GM18507 (cell line): ENCODE measurements at places on chromosomes 3 and 15.

GRCh38 chr3:113668015-113668414, 28.4 kb downstream of the USF3 start:
- DNase-seq = no peak

DNA sequence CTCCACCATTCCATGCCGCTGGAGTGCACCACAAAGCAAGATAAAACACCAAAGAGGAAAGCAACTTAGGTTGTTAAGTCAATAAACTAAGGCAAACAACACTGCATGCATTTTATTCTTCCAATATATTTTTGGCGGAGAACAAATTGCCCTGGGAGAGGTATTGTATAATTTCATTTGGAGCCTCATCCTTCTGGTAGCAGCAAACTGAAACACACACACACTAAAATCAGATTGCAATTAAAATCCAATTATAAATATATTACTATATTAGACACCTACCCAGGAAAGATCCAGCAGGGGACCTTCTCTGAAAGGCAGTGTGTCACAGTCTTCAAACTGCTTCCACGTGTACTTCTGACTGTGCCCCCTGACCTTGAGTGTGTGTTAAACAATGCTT, 102.3 kb downstream of the RORA start:
- DNase-seq = no peak

DNA sequence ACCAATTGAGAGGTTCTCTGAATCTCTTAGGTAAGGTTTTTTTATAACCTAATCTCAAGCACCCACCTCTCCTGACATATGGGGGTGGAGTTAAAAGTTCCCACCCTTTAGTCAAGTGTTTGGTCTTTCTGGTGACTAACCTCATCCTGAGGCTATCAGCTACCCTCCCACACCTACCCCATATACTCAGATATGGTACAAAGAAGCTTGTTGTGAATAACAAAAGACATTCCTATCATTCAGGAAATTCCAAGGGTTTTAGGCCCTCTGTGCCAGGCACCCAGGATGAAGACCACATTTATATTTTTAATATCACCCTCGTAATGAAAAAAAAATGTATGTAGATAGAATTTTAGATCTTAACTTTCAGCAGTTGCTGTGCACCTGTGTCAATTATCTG, 9.0 kb downstream of the CHMP2B start:
- no peak for DNase-seq

DNA sequence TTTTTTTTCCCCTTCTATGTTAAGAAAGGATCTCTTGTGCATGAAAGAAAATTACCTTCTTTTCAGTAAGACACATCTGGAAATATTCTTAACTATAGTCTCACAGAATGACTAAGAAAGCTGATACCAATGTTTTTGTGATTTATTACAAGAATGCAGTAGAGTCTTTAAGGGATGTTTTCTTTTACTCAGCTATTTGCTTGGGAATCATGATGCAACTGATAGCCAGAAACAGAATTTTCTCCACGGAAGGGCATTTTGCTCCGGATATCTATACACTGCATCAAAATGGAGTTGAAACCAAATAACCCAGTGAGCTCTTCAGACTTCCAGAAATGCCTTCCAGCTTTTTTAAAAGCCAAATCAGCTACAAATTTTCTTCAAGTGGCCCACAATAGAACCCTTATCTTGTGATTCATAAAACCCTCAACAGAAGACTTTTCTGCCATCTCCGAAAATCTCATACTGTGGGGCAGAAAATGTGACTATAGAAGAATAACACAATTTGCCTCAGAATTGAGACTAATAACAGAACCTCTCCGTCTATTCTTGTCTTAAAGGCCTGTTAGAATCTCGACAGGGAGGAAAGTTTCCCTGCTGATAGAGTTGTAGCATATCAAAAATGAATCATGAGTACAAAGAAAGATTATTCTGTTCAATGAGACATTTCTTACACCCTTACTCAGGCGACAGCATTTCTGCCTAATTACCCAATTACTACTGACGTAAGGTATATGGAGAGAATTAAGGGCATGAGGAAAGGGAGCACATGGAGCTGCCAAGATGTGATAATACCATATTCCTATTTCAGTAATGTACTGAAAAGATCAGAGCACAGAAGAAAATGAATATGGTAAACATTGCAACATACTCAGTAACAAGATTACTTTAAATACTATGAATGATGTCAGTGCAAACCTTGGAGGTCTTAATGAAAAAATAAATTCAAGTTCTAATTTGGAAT, 900.1 kb downstream of the ROBO1 start:
- no peak for DNase-seq

DNA sequence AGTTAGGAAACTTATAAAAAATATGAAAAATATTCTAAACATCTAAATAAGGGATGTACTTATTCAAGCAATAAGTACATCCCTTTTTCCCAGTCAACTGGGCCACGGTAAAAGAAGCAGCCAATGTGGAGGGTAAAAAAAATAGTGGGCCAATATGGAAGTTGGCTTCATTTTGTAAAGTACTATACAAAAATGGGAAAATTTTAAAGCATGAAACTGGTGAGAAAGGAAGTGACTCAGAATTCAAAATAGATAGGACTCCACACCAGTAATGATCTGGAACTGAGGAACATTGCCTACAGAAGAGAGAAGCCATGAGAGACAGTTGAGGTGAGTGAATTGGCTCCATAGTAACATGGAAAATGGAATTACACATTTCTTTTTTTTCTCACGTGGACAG, 108.9 kb downstream of the FNDC3B start:
- DNase-seq = no peak

DNA sequence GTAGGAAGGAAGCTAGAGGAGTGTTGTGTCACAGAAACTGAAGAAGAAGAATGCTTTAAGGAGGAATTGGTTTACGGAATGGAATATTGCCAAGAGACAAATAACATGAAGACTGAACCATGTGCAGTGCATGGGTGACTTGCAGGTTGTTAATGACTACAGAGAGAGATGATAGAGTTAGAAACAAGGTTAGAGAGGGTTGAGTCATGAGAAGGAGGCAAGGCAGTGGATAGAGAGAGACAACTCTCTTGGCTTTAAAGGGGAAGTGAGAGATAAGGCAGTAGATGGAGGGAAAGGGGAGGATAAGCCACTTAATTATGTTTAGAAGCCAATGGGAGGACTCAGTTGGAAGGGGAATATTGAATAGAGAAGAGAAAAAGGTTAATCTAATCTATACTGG, 119.3 kb upstream of the CCNL1 start:
- no peak for DNase-seq

GRCh38 chr3:68787106-68787626, 145.2 kb downstream of the TAFA4 start:
- DNase-seq = no peak

DNA sequence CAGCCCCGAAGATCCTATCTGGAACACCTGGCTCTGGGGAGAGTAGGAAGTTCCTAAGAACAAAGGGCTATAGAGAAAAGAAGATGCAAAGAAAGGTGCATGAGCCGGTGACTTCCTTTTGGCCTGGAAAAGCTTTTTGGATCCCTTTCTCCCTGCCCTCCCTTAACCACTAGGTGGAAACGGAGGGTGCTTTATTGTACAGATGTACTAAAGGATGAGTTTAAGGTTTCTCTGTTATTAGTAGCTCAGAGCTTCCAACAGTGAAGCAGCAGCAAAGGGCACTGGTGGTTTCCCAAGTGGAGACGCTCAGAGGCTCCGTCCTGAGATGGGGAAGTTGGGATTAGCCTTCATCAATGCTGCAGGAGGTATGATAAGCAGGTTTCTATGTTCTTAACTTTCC, 5.9 kb upstream of the ADGRG7 start:
- DNase-seq = no peak

- no peak for DNase-seq
Observed at GRCh38 chr3:45631486-45631885, 36.9 kb downstream of the LIMD1 start.

DNA sequence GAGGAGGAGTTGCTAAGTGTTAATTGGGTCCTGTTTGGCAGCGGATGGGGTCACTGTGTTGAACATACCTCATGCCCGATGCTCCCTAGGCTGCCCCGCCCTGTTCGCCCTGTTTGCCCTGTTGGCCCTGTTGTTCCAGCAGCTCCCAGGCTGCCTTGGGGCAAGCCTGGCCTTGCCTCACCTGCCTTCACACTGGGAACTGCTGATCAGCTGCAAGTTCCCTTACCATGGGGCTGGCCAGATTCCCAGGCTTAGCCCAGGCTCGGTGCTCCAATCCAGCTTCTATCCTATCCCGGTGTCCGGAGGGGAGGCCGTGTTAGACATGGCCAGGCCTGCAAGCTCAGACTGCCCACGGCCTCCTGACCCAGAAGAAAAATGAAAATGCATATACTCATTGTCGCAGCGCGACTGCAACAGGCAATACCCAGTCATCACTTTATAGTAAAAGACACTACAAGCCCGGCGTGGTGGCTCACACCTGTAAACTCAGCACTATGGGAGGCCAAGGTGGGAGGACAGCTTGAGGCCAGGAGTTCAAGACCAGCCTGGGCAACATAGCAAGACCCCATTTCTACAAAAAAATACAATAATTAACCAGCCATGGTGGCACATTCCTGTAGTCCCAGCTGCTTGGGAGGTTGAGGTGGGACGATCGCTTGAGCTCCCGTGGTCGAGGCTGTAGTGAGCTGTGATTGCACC, 42.9 kb upstream of the ZNF710 start:
- no peak for DNase-seq

DNA sequence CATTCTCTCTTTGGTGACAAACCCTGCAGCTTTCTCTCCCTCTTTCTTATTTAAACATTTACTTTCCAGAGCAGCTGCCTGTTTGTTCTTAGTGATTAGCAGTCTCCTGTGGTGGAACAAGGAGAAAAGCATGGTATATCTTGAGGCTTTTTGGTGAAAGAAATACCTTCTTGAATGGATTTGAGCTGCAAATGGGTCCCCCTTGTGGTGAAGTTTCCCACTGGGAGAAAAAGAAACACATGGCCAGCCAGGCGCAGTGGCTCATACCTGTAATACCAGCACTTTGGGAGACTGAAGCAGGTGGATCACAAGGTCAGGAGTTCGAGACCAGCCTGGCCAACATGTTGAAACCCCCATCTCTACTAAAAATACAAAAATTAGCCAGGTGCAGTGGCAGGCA, 48.3 kb upstream of the ACP3 start:
- no peak for DNase-seq

- DNase-seq = no peak
Observed at GRCh38 chr3:171346019-171346418, 114.2 kb downstream of the TNIK start.

- DNase-seq = no peak
Observed at GRCh38 chr15:99315636-99316035, 64.4 kb downstream of the LRRC28 start.

DNA sequence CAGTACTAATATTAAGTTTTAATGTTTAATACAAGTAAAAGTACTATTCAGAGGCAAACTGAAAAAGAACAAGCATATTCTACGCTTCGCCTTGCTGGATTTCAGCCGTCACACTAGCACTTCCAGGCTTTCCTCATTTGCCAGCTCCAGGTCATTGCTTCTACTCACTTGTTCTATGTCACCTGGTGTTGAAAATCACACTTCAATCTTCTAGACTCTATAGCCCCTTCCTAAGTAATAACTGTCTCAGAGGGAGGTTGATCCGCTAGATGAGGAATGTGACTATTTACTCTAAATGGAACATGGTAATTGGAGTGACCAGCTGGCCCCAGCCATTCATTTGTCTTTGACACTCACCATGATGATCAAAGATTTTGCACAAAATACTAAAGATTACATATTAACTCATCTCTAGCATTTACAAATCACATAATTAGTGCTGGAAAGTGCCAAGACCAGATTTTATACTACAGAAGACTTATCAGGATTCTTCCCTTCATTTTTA, 92.0 kb downstream of the GAP43 start:
- no peak for DNase-seq

GRCh38 chr3:147304756-147305155, 101.6 kb downstream of the ZIC4 start:
- DNase-seq = no peak

DNA sequence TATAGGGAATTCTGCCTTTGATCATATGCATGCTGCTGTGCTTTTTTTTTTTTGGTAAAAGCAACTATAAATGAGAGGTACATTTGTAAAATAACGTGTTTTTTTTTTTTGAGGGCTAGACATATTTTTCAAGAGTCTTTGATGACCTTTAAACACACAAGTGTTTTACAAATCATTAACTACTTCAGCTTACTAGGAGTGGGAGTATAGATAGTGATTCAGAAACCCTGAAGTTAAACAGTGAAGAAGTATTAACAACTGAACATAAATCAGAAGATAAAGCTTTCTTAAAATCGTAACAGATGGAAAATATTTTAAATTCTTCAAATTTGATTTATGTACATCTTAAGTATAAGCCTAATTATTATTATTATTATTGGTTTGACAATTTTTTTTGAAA, 2.9 kb upstream of the GMNC start:
- DNase-seq = no peak

- no peak for DNase-seq
Observed at GRCh38 chr15:88834211-88834812, 31.1 kb downstream of the ACAN start.

- no peak for DNase-seq
Observed at GRCh38 chr3:188212308-188212969, 58.5 kb downstream of the LPP start.

DNA sequence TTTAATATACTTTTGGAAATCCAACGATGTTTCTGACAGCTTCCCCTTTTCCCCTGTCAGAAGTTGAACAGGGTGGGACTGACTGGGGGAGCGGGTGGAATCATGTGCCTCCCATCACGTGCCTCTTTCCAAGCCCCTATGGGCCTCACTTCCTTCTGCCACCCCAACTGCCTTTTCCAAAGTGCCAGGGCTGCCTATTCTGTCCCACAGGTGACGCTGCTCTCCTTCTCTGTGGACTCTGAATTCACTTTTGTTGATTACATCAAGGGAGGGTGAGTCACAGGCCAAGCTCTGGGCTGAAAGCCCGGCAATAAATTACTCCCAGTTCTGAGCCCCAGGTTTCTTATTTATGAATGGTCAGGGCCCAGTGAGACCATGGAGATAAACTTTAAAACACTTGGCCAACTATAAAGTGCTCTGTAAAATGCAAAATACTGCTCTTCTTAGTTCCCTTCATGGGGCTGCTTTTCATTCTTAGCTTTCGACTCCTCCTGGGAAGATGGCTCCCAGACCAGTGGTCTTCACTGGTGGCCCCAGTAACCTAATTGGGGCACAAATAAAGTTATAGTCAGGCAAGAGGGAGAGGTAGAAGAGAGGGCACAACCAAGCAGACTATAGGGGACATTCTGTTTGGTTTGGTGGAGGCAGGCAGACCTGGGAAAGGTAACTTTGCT, 12.3 kb downstream of the CPNE9 start:
- no peak for DNase-seq

GRCh38 chr3:149977386-149977785, 6.7 kb upstream of the PFN2 start:
- DNase-seq = no peak

- no peak for DNase-seq
Observed at GRCh38 chr3:172782235-172782634, 31.7 kb downstream of the ECT2 start.
